HT-29 (cell line): ENCODE measurements at places on chromosomes 11 and 22. TPM values are rescaled to one million over a fixed set of nuclear protein-coding genes. Genes with fewer than 3 reads are reported as not detected.
A peak's percentile ranks its signal among the peaks of the same experiment; 100 is the strongest.

DNA sequence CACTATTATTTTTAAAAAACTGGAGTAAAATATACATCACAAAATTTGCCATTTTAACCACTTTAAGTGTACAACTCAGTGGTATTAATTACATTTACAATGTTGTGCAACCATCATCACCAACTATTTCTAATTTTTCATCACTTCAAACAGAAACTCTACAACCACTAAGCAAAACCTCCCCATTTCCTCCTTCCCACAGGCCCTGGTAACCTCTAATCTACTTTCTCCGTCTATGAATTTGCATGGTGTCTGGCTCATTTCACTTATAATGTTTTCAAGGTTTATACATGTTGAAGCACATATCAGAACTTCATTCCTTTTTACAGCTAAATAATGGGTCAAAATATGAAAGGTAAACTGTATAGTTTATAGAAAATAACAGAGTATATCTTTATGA, 24.4 kb downstream of the DDI1 start:
- DNase-seq: no peak

GRCh38 chr11:78901831-78902230, 327.2 kb upstream of the NARS2 start:
- no peak for DNase-seq

DNA sequence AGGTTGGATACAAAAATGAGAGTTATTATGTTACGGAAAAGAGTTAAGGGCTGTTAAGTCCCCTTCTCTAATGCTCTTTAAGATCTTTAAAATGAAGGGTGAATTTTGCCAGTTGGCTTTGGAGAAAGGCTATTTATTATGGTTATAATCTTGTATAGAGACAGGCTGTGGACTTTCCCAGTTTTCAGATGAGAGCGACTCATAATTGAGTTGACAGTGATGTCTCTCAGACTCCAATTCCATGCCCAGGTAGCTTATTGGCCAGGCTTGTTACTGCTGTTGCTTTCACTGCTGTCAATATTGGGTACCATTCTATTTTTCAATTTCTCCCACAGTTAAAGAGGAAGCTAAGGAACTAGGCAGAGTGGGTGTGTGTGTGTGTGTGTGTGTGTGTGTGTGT, 13.1 kb downstream of the ENDOD1 start:
- no peak for DNase-seq

DNA sequence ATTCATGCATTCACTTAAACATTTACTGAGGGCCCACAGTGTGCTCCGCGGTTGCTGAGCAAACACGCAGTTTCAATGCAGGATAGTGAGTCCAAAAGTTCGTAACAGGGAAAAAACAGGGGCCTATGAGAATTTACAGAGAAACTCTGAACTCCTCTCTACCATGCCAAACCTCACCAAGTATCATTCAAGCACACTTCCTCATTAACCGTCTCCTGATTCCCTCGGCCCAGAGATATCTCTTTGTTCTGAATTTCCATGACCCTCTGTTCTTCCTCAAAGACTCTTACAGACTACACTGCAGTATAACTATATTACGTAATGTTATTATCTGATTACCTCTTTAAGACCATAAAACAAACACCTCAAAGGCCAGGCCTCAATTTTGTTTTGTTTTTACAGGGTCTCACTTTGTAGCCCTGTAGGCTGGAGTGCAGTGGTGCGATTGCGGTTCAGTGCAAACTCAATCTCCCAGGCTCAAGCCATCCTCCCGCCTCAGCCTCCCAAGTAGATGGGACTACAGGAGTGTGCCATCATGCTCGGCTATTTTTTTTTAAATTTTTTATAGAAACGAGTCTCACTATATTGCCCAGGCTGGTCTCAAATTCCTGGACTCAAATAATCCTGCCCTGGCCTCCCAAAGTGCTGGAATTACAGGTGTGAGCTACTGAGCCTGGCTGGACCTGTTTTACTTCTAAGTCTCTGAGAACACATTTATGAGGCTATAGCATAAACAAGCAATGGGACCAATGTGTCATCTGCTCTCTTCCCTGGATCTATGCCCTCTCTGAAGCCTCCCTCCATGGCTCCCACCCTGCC, 3.6 kb downstream of the HPS4 start:
- DNase-seq: peak; percentile 5

DNA sequence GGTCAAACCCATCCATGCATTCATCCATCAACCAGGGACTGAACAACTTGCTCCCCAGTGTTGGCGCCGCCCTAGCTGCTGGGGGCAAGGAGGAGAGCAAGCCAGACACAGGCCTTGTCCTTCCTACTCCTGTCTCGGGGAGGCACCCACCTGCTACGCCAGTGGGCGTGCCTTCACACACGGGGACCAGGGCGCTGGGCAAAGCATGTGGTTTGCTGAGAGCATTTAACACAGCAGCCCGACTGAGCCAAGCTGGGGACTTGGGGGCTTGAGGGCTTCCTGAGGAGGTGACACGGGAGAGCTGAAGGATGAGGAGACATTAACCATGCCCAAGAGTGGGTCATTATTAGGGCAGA, 30.6 kb downstream of the CACNA1I start:
- DNase-seq: no peak

DNA sequence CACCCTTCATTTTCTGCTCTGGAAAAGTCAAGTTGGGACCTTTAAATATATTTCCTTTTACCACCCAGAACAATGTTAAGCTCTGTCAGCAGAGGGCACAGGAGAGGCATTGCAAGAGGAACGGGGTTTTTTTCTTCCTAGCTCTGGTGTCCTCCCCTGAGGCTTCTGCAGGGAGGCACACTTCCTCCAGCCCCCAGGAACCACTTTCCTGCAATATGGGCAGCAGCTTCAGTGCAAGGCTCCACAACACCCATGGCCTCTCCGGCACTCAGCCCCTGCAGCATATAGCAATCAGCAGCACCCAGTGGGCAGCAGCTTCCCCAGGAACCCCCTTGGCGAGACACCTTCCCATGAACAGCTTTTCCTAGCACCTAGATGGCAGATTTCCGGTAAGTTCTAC, 101.4 kb downstream of the SYT9 start:
- peak; percentile 55 for DNase-seq

GRCh38 chr11:70205049-70205725, 2.1 kb downstream of the FADD start:
- no peak for DNase-seq

DNA sequence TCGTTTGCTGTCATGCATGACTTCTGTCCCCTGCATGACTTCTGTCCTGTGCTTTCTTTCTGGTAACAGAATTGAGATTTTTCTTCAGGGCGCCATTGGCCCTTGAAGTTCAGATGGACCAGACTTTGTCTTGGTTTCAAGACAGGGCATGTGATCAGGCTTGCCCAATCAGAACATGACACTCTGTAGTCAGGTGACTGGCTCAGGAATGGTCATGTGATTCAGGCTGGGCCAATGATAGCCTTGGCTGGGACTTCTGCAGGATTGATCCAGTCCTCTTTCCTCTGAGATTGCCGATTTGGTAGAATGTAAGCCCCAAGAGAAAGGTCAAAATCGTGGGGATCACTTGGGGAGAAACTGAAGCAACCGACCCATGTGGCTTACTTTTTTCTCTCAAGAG, 90.5 kb upstream of the ALX4 start:
- DNase-seq: no peak

DNA sequence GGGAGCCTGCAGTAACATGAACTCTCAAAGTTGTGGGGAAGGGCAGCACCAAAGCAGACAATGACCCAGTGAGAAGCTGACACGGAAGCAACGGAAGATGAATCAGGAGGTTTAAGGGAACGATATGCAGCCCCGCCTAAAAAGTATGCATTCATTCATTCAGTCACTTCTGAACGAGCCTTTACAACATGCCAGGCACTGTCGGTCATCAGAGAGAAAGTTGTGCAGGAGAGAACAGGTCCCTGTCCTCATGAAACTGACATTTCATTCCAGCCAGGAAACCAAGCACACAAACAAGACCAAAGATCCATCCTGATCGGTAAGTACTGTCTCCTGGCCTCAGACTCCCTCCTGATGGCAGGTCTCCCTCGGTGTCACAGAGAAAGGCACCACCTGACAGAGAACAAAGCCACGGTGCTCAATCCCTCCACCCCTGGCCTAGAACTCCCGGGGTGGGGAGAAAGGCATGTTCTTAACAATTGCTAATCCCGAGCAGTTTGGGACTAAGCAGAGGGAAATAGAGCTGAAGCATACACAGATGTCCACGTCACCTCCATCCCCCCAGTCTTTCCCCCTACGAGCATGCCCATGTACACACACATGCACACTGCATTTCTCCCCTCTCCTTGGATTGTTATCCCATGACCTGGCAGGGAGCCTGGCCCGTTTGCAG, 49.3 kb downstream of the LRFN4 start:
- peak; percentile 21 for DNase-seq

DNA sequence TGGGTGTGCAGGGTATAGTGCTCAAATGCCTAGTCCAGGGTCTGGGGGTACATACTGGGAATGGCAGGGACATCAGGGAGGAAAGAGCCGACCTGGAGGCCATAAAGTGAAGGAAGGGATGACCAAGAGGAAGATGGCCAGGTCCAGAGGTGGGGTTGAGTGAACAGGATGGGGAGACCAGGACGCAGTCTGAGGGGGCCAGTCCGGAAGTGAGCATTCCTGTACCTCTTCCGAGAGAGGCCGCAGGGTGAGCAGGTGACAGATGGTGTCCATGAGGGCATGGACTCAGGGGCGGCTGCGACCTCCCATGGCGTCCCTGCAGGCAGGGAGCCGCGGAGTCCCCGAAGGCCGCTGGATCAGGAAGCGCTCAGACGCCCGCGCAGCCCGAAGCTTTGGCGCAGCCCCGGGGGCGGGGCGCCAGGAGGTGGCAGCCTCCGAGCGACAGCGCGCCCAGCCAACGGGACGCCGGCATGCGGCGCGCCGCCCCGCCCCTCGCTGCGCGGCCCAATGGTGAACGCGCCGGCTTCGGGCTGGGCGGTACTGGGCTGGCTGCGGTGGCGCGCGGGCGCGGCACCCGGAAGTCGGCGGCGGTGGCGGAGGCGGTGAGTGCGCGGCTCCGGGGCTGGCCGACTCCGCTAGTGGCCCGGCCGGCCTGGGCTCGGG, at the start of gene TANGO2:
Gene TANGO2, plus strand, starts transcription at position 578 of the 663 bp plus-strand sequence. CDS start 15,689 bp downstream, outside the sequence.
- peak; percentile 99 for DNase-seq

DNA sequence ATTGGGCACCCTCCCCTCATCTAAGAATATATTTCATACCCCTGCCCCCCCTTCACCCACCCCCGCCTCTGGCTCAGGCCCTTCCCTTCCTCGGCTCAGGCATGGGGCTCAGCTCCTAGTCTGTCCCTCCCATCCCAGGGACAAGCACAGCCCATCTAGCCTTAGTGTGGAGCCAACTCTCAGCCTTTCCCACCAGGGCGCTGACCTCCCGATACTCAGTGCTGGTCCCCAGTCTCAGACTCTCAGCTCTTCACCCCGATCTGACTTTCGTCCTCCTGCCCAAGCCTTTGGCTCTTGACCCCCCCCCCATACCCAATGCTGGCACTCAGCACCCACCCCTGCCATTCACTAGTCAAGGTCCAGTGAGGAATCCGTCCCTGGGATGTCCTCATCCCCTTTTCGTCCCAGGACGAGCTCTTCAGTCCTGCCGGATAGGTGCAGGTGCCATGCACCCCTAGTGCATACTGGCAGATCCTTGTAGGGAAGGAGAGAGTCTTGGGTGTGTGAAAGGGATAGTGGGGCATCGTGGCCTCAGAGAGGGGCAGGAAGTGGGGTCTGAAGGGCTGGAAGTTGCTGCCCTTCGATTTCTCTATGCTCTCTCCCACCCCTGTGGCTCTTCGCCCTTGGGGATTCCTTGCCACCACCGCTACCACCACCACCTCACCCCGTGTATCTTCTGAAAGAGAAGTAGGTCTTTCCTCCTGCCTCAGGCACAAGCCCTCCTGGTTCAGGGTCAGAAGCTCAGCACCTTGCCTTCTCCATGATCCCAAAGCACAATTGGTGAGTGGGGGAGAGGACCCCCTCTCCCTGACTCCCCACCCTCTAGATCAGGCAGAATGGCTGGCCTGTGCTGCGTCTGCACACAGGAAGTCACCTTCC, 2.4 kb downstream of the TPBGL start:
- DNase-seq: no peak

DNA sequence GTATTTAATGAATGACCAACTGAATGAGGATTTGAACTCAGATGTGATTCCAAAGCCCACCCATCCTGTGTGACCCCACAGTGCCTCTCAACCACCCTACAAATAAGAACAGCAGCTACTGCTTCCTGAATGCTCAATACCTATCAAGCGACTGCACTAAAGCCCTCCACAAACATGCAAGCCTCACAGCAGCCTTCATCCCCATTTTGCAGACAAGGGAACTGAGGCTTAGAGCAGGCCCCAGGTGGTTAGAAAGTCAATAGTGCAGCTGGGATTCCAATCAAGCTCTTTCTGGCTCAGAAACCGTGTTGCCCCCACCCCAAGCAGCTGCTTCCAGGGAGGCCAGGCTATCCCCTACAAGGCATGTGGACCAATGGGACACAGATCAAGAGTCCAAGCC, 57.2 kb downstream of the SMCO4 start:
- DNase-seq: no peak

GRCh38 chr11:95074792-95075563, 8.3 kb downstream of the SRSF8 start:
- peak; percentile 55 for DNase-seq

GRCh38 chr22:32830957-32831356, 29.5 kb downstream of the TIMP3 start:
- no peak for DNase-seq

The DENND6B gene
- 4.5 and 5.2 TPM in 2 replicates for total RNA-seq

The NXPE2 gene
- not detected in 2 replicates for total RNA-seq

The RBM7 gene
- 18.7 and 24.0 TPM in 2 replicates for total RNA-seq

The PNPLA3 gene
- total RNA-seq: 0.15 TPM in 1 of 2 replicates, not detected in the other

The P2RY6 gene
- total RNA-seq: not detected in 2 replicates

The MYO18B gene
- total RNA-seq: not detected in 2 replicates

The FBLN1 gene
- 0.43 and 0.63 TPM in 2 replicates for total RNA-seq

The SLC22A25 gene
- not detected in 2 replicates for total RNA-seq

The ART1 gene
- total RNA-seq: not detected in 2 replicates

The OR52I2 gene
- not detected in 2 replicates for total RNA-seq

The SLC22A12 gene
- total RNA-seq: not detected in 2 replicates

The CENPM gene
- total RNA-seq: 130 and 140 TPM in 2 replicates

The RCOR2 gene
- 0.37 and 2.0 TPM in 2 replicates for total RNA-seq
